ENCODE measurements at places on chromosomes 12 and 14.

DNA sequence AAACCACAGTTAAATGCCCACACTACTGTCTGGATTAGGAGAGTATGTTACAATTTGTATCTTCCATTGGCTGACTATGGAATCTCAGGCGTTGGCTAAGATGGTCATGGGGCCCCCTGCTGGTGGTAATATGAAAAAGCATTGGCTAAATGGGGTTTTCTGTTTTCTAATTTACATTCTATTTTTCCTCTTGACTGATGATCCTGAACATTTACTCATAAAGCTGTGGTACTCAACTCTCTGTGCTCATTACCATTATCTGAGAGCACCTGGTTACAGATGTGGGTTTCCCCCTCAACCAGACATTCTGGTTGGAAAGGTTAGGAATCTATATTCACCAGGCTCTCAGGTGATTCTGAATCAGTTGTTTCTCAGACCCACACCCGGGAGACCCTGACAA, 64.8 kb downstream of the WSCD2 start:
- peak; percentile 48 for DNase-seq

DNA sequence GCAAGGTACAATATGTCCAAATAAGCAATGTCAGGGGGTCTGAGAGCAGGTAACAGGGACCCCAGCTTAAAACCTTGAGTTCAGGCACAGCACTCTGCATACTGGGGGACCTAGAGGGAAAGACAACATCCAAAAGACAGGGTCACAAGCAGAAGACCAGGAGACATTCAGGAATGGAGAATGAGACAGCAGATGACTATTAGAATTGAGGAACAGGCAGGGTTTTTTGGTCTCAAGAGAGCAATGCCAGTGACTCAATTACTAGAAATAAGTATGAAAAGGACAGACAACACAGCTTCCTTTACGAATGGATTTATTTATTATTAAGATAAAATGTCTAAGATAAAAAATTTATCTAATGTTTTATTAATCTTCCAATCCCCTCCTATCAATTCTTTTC, 223.0 kb downstream of the PTPRO start:
- DNase-seq = no peak

GRCh38 chr14:32003585-32003984, 73.5 kb upstream of the ARHGAP5 start:
- DNase-seq = no peak

- no peak for DNase-seq
Measured at GRCh38 chr14:52031781-52032180, 37.1 kb downstream of the NID2 start.

- DNase-seq = no peak
Measured at GRCh38 chr12:129483111-129483893, 420.5 kb downstream of the TMEM132D start.

- peak; percentile 41 for DNase-seq
Measured at GRCh38 chr12:104372061-104372720, 68.7 kb downstream of the EID3 start.

- DNase-seq = peak; percentile 81
Measured at GRCh38 chr12:13278249-13278787, 81.8 kb downstream of the EMP1 start.

DNA sequence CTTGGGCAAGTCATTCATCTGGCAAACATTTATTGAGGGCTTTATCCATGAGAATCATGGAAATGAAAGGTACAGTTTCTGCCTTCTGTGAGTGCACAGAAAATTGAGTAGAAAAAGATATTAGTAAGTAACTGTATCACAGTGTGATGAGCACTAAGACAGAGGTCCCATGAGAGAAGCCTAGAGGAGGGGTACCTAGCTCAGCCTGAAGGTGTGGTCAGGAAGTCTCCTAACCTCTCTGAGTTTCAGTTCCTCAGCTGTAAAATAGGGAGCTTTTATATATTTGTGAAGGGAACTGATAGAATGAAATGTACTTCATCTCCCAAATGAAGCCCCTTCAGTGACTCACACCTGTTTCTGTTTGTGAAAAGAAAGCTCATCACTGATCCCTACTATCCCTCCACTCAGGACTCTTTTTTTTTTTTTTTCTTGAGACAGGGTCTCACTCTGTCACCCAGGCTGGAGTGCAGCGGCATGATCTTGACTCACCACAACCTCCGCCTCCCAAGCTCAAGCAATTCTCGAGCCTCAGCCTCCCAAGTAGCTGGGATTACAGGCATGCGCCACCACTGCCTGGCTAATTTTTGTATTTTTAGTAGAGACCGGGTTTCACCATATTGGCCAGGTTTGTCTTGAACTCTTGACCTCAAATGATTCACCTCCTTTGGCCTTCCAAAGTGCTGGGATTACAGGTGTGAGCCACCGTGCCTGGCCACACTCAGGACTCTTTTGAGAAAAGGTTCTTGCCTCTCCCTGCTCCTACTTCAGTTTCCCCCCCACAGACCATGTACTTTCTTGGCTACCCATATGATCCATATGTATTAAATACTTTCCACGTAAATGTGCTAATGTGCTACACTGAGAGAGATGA, 93.7 kb upstream of the FUT8 start:
- DNase-seq = no peak

GRCh38 chr12:119780786-119781434, 96.2 kb downstream of the CIT start:
- DNase-seq = peak; percentile 84

- peak; percentile 41 for DNase-seq
Measured at GRCh38 chr12:53048780-53049401, 974 bp upstream of the TNS2 start.

DNA sequence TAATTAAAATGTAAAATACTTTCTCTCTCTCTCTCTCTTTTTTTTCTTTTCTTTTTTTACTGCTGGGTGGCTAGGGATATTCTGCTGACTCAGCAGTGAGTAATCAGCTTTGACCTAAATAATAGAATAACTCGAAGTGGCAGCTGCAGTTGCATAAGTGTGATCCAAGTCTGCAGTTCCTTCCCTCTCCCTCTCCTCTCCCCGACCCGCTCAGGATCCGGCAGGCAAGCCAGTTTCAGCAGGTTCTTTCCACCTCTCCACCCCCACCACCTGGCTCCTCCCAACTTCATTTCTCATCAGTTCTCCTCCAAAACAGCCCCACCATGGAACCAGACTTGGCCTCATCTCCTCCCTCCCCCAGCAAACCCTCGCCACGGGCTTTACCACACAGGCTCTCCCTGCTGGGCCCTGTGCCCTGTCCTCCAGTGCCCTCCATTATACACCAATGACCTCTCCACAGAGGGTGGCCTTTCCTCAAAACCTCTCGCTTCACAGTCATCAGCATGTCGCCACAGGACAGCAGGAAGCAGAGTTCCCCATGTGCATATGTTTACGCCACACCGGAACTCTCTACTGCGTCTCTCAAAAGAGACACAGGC, 22.4 kb downstream of the SLC7A8 start:
- peak; percentile 7 for DNase-seq

DNA sequence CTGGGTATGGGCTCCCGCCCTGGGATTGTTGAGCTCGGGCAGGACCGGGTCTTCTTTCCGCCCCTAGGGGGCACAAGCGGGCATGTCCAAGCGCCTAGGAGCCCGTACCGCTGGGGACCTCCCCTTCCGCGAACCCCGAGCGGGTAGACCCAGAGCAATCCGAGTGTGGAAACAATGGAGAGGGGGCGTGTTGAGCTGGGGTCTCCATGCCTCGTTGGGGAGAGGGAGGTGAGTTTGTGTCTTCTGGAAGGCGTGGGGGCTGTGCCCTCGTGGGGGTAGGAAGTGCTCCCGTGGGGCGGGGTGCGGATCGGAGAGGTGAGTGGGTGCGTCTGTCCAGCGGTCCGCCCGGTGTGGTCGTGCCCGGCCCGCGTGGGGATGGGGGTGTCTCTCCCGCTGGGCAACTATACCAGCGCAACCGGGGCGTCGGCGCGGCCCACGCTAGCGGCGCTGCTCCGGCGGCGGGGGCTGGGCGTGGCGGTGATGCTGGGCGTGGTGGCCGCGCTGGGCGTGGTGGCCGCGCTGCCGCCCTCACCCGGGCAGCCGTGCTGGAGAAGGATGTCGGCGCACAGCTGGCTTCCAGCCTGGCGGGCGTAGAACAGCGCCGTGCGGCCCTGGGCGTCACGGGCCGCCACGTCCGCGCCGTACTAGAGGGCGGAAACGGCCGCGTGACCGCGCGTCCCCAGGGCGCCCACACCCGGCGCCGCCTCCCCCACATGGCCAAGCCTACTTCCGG, 12.2 kb downstream of the AGAP2 start:
- peak; percentile 86 for DNase-seq

DNA sequence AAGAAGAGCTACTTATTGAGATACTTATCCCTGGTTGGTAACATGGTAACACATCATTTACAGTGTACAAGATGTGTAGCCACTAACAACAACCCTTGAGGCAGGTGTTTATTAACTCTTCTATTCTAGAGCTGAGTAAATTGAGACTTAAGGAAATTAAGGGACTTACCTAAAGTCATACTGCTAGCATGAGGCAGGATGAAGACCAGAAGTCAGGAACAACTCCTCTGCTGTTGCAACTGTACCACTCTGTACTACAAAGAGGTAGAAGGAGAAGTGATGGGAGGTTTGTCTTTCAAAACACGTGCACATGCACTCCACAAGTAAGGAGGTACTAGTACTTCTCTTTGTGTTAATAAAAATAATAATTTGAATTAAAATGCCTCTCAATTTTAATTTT, 79.9 kb downstream of the LLPH start:
- no peak for DNase-seq

- DNase-seq = peak; percentile 15
Measured at GRCh38 chr14:29928117-29928640, 532 bp upstream of the PRKD1 start.

GRCh38 chr12:90122681-90123080, 414.0 kb upstream of the ATP2B1 start:
- peak; percentile 73 for DNase-seq

GRCh38 chr12:64791036-64791435, 31.8 kb upstream of the GNS start:
- DNase-seq = no peak

- DNase-seq = no peak
Measured at GRCh38 chr12:104888481-104888880, 69.6 kb downstream of the SLC41A2 start.

GRCh38 chr12:6376079-6376869, 911 bp upstream of the SCNN1A start:
- peak; percentile 69 for DNase-seq

- DNase-seq = no peak
Measured at GRCh38 chr14:74975059-74975810, 19.8 kb upstream of the PGF start.

- peak; percentile 70 for DNase-seq
Measured at GRCh38 chr12:51593539-51593938, 2.5 kb downstream of the SCN8A start.

GRCh38 chr14:85686908-85687307, 157.0 kb downstream of the FLRT2 start:
- DNase-seq = no peak

DNA sequence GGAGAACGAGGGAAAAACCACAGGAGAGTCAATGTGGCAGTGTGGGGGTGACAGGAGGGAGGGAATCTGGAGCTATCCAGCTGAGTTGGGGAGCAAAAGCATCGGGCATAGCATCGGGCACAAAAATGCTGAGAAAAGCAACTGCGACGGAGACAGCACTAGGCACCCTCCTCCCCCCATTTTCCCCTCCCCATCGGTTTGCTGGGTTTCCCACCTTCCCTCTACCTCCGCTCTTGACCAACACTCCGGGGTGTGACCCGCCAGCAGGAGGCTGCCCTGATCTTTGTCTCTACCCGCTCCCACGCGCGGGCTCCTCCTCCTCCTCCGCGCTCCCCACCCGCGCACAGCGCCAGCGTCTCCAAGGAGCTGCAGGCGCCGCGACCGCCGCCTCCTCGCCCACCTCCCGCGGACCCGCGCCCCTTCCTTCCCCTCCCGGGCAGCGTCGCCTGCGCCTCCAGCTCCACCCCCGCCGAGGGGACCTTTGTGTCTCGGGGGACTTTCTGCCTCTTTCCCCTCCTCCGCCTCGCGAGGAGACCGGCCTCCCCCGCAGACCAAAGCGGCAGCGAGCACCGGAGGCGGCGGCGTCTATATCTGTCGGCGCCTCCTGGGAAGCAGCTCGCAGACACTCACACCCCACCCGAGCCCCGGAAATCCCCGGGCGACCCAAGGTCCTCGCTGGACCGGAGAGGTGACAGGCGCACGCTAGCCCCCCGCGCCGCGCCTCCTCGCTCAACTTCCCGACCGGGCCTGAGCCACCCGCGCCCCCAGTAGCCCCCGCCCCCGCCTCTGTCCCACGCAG, 920 bp downstream of the CDK17 start:
- peak; percentile 84 for DNase-seq

DNA sequence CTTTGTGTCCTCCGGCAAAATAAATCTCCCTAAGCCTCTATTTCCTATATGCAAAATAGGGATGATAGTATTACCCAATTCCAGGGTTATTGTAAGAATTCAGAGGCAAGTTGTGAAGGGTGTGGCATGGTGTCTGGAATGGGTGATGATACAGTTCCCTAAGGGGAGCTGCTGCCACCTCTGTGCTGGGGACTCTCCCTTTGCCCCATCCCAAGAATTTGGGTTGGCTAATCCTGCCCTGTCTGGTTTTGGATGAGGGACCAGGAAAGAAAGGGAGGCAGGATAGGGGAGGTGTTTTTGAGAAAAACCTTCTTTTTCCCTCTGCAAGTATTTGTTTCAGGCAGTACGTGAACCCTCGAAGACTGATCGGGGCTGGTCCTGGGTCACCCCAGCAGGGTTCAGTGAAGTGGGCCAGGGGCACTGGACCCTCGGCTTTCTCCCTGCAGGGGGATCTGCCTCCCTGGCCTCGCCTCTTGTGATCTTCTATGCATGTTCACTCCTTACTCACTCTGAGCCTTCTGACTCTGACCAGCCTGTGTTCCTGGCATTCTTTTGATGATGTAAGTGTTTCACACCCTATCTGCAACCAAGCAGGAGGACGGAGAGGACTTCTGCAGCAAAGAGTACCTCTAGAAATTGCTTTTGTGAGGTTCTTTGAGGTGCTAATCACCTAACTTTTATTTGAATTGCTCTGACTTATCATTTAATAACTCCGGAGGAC, 60.8 kb downstream of the RASSF3 start:
- peak; percentile 66 for DNase-seq

GRCh38 chr12:119020406-119021360, 39.3 kb downstream of the SRRM4 start:
- DNase-seq = peak; percentile 2

DNA sequence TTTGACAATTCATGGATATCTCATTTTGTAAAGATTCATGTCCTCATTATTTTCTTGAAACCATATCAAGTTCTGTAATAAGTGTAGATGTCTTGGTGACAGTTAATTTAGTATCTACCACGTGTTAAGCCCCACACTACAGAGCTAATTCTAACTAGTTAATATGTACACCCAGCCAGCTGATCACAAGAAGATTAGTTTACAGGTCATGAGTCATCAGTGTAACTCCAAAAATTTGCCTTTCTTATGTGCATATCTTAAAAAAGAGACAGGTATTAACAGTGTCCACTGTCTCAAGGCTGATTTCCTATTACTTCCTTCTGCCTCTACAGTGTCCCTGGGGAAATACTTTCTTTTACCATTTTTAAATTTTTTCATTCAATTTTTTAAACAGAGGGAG, 13.3 kb upstream of the YBX3 start:
- DNase-seq = no peak

Data from dermis blood vessel endothelial cell (primary cell).